Dermis microvascular lymphatic vessel endothelial cell (primary cell): ENCODE measurements at places on chromosomes 2 and 18. TPM values are rescaled to one million over a fixed set of nuclear protein-coding genes. Genes with fewer than 3 reads are reported as not detected.

- DNase-seq, result no peak
These were observed 90.9 kb downstream of the CCDC138 start for GRCh38 chr2:108877506-108877905.

- DNase-seq, result no peak
These were observed 264.9 kb downstream of the MREG start for GRCh38 chr2:215748446-215748845.

- no peak for DNase-seq
These were observed 9.6 kb downstream of the SCN1A start for GRCh38 chr2:166118180-166118579.

GRCh38 chr2:238141541-238142318 lies 3.3 kb downstream of the KLHL30 start:
- no peak for DNase-seq

GRCh38 chr2:10173258-10174005 lies 50.9 kb downstream of the RRM2 start:
- DNase-seq, result no peak

- DNase-seq, result no peak
These were observed 503.6 kb upstream of the SYT4 start for GRCh38 chr18:43780782-43781340.

GRCh38 chr18:45012286-45012685 lies 331.6 kb downstream of the SETBP1 start:
- DNase-seq, result no peak

The CRYBA2 gene
- total RNA-seq, result not detected in 2 replicates

The STK39 gene
- 1.5 and 2.8 TPM in 2 replicates for total RNA-seq
